ENCODE measurements at places on chromosomes 16 and 17.
A peak's percentile ranks its signal among the peaks of the same experiment; 100 is the strongest.

DNA sequence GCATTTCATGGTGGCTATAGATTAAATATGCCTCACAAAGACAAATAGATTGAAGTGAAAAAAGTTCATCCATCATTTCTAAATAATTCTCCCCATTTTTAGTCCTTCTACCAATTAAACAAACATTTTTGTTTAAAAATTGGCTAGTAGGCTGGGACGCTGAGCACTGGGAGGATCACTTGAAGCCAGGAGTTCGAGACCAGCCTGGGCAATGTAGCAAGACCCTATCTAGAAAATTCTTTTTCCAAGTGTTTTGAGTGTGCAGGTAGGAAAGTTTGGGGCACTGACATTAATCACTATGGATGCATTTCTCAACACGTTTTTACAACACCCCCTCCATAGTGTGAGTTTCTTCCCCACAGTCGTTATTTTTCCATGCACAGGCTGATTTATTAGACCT is 56.7 kb downstream of the MRC2 start:
- no peaks in the 10 kb centered on the region for H3K4me1 ChIP-seq
- no peaks in the 10 kb centered on the region for H3K27me3 ChIP-seq
- H3K27ac ChIP-seq: no peak overlapping the region
- no peak overlapping the region for H3K4me3 ChIP-seq
- H3K36me3 ChIP-seq: no peaks in the 10 kb centered on the region

- H3K27ac ChIP-seq: no peak overlapping the region
- peaks cover 6% of the 10 kb centered on the region for H3K4me1 ChIP-seq
- no peaks in the 10 kb centered on the region for H3K27me3 ChIP-seq
- no peaks in the 10 kb centered on the region for H3K36me3 ChIP-seq
These were observed 50.4 kb downstream of the CENPV start for GRCh38 chr17:16302856-16303255.

- no peak overlapping the region for H3K27ac ChIP-seq
- H3K4me3 ChIP-seq: no peak overlapping the region
- peaks cover 34% of the 10 kb centered on the region for H3K4me1 ChIP-seq
- DNase-seq: no peak
- no peaks in the 10 kb centered on the region for H3K27me3 ChIP-seq
These were observed 19.9 kb upstream of the GHDC start for GRCh38 chr17:42214156-42214555.

DNA sequence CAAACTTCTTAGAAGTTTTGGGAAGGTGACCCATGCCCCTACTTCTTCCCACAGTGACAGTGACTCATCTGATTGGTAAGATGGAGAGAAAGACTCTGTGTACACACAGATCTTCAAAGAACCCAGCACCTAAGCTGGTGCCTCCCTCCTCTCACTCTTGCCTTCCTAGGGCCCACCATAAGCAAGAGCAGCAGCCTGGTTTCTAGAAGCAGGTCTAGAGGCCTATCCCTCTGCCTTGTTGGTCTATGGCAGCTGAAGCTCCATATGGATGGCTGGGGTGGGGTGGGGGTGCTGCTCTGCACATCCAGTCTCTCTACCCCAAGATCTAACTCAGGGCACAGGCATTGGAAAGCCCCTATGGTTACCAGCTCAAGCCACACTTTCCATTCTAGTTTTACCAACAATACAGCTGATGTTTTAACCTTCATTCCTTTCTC is 47.5 kb downstream of the STAT3 start:
- H3K4me1 ChIP-seq: no peaks in the 10 kb centered on the region
- H3K27ac ChIP-seq: no peak overlapping the region
- DNase-seq: no peak
- no peak overlapping the region for H3K4me3 ChIP-seq

DNA sequence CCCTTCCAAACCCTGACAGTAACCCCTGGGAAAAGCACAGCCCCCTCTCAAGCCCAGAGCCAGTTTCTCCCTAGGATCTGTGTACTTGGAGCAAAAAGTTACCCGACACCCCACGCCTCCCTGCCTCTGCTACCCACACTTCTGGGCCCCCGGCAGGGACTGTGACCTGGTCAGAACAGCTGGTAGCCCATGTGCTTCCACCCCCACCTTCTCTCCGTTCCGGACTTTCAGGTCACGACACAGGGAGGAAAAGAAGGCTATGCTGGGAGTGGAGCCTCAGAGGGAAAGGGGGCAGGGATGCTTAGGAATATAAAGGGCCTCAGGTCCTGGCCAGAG is 6.4 kb downstream of the PPY start:
- no peak overlapping the region for H3K4me3 ChIP-seq
- DNase-seq: no peak
- H3K4me1 ChIP-seq: peaks cover 4% of the 10 kb centered on the region
- no peaks in the 10 kb centered on the region for H3K27me3 ChIP-seq
- H3K27ac ChIP-seq: no peak overlapping the region
- no peaks in the 10 kb centered on the region for H3K36me3 ChIP-seq

DNA sequence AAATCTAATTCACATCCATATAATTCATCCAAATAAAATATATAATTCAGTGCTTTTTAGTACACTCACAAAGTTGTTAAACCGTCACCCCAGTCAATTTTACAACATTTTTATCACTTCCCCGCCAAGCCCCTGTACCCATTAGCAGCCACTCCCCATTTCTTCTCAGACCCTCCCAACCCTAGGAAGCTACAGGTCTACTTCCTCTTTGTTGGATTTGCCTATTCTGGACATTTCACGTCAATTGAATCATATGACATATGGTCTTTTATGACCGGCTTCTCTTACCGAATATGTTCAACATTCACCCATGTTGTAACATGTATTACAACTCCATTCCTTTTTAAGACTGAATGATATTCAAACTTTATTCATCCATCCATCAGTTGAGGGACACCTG is 19.9 kb upstream of the MLKL start:
- H3K27ac ChIP-seq: no peak overlapping the region
- H3K27me3 ChIP-seq: no peaks in the 10 kb centered on the region
- H3K36me3 ChIP-seq: no peaks in the 10 kb centered on the region
- no peak overlapping the region for H3K4me3 ChIP-seq

DNA sequence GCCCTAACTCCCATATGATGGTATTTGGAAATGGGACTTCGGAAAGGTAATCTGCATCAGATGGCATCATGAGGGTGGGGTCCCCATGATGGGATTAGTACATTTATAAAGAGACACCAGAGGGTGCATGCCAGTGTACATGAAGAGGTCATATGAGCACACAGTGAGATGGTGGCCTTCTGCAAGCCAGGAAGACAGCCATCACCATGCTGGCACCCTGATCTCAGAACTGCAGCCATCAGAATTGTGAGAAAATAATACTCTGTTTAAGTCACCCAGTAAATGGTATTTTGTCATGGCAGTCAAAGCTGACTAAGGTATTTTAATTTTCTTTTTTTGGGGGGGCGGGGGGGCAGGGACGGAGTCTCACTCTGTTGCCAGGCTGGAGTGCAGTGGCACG is 47.1 kb upstream of the ABCA10 start:
- no peak for DNase-seq
- H3K4me1 ChIP-seq: no peaks in the 10 kb centered on the region
- H3K36me3 ChIP-seq: no peaks in the 10 kb centered on the region
- no peak overlapping the region for H3K27ac ChIP-seq
- no peak overlapping the region for H3K4me3 ChIP-seq

DNA sequence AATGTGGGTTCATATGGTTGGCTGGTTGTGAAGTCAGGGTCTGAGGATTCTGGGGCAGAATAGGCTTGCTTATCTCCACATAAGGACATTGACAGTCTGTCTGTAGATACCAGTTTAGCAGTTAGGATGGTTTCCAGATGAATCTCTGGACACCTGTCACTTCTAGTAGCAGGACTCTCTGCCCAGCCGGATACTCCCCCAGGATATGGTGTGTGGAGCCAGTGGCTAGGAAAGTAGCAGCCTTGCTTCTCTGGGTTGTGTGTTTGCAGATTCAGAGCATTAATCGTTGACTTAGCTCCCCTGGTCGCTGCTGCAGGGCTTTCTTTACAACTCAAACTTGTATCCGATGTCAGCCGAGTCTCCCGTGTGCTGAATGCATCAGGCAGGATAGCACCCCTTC is 45.2 kb downstream of the CLEC16A start:
- peaks cover 6% of the 10 kb centered on the region for H3K4me1 ChIP-seq
- H3K27ac ChIP-seq: no peak overlapping the region
- no peaks in the 10 kb centered on the region for H3K27me3 ChIP-seq
- H3K4me3 ChIP-seq: no peak overlapping the region
- no peaks in the 10 kb centered on the region for H3K36me3 ChIP-seq

DNA sequence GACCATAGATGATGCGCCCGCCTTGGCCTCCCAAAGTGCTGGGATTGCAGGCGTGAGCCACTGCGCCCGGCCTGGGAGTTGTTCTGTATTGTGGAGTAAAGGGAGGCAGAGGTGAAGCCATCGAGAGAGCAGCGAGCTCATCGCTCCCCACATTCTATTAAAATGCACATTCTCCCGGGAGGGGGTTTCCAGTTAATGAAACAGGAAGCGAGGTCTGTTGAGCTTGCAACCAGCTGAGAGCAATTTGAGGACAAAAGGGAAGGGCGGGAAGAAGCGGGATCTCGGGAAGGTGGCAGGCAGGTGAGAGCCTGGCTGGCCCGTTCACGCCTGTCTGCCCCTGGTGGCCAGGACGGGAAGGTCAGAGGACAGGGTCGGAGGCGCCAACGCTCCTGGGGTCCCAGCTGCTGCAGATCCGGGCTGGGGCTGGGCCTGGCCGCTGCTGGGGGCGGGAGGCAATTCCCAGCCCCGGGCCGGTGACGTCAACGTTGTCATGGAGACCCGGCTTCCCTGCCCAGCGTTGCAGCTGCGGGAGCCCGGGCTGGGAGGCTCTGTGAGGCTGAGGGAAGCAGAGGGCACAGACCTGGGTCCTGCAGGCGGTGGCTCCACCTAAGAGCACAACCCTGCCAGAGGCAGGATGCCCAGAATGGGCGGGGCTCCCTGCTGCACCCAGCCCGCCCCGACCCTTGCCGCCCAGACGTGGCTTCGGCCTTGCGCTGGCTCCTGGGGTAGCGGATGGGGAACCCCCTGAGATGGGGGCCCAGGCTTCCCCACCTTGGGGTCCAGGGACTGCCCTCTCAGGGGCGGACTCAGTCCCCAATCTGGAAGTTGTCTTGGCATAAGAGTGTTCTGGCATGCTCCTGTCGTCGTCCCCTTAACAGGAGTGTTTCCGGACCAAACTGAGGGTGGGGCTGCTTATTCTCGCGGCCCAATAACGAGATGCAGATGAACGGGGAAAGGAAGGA is 48.7 kb upstream of the PLCG2 start:
- H3K4me3 ChIP-seq: peak overlapping the region; percentile 15
- DNase-seq: peak; percentile 88
- no peaks in the 10 kb centered on the region for H3K36me3 ChIP-seq
- H3K27ac ChIP-seq: no peak overlapping the region
- peaks cover 6% of the 10 kb centered on the region for H3K4me1 ChIP-seq
